ENCODE measurements at places on chromosomes 2 and 18.

GRCh38 chr2:177322801-177323261 is 58.3 kb upstream of the NFE2L2 start:
- no peaks in the 10 kb centered on the region for H3K4me1 ChIP-seq
- no peaks in the 10 kb centered on the region for H3K27me3 ChIP-seq
- H3K36me3 ChIP-seq, result peaks cover 14% of the 10 kb centered on the region
- DNase-seq, result no peak
- no peak overlapping the region for H3K4me3 ChIP-seq
- H3K27ac ChIP-seq, result no peak overlapping the region

DNA sequence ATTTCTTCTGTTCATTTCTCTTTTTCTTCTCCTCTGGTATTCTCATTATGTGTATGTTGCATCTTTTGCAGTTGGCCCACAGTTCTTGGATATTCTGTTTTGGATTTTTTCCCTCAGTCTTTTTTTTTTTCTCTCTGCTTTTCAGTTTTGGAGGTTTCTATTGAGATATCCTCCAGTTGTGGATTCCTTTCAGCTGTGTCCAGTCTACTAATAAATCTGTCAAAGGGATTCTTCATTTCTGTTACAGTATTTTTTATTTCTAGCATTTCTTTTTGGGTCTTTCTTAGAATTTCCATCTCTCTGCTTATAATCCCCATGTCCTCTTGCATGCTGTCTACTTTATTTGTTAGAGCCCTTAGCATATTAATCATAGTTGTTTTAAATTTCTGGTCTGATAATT is 6.3 kb upstream of the MEP1B start:
- no peaks in the 10 kb centered on the region for H3K27me3 ChIP-seq
- DNase-seq, result no peak
- no peak overlapping the region for H3K4me3 ChIP-seq
- no peaks in the 10 kb centered on the region for H3K36me3 ChIP-seq

- H3K27me3 ChIP-seq, result no peaks in the 10 kb centered on the region
- H3K27ac ChIP-seq, result no peak overlapping the region
- no peak overlapping the region for H3K4me3 ChIP-seq
- no peaks in the 10 kb centered on the region for H3K4me1 ChIP-seq
- no peak for DNase-seq
Observed at GRCh38 chr2:122135021-122135937, 379.8 kb downstream of the TSN start.

DNA sequence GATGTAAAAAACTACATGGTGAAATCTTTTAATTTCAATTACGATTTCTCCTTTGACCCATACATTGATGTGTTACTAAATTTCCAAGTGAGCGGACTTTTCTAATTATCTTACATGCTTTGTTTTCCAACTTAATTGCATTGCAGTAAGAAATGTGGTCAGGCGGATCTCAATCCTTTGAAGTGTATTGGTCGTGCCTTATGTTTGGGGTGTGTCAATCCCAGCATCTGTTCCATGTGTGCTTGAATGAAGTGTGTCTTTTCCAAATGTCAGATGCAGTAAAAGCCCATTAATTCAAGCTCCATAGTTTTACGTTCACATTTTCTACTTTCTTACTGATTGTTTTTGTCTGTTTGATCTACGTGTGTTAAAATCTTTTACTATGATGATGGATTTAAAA is 113.1 kb downstream of the UXS1 start:
- H3K27me3 ChIP-seq, result no peaks in the 10 kb centered on the region
- DNase-seq, result no peak
- H3K27ac ChIP-seq, result no peak overlapping the region
- H3K36me3 ChIP-seq, result no peaks in the 10 kb centered on the region
- peaks cover 10% of the 10 kb centered on the region for H3K4me1 ChIP-seq
- H3K4me3 ChIP-seq, result no peak overlapping the region

- no peaks in the 10 kb centered on the region for H3K27me3 ChIP-seq
- H3K4me1 ChIP-seq, result peaks cover 10% of the 10 kb centered on the region
- no peak overlapping the region for H3K4me3 ChIP-seq
- DNase-seq, result no peak
Observed at GRCh38 chr18:36405611-36406010, 108.1 kb downstream of the FHOD3 start.

- peak overlapping the region; percentile 57 for H3K4me3 ChIP-seq
- peak overlapping the region; percentile 73 for H3K27ac ChIP-seq
- H3K27me3 ChIP-seq, result no peaks in the 10 kb centered on the region
Observed at GRCh38 chr2:231648579-231649174, 56.0 kb downstream of the TEX44 start.

GRCh38 chr2:134927195-134927594 is 8.6 kb downstream of the CCNT2 start:
- H3K27ac ChIP-seq, result peak overlapping the region; percentile 21
- H3K4me3 ChIP-seq, result no peak overlapping the region
- H3K36me3 ChIP-seq, result peaks cover 25% of the 10 kb centered on the region
- H3K27me3 ChIP-seq, result no peaks in the 10 kb centered on the region
- no peak for DNase-seq
- peaks cover 23% of the 10 kb centered on the region for H3K4me1 ChIP-seq

- no peak for DNase-seq
- H3K4me3 ChIP-seq, result no peak overlapping the region
- H3K27ac ChIP-seq, result no peak overlapping the region
- peaks cover 4% of the 10 kb centered on the region for H3K4me1 ChIP-seq
- H3K27me3 ChIP-seq, result no peaks in the 10 kb centered on the region
Observed at GRCh38 chr18:79416022-79416676, 20.4 kb downstream of the NFATC1 start.

DNA sequence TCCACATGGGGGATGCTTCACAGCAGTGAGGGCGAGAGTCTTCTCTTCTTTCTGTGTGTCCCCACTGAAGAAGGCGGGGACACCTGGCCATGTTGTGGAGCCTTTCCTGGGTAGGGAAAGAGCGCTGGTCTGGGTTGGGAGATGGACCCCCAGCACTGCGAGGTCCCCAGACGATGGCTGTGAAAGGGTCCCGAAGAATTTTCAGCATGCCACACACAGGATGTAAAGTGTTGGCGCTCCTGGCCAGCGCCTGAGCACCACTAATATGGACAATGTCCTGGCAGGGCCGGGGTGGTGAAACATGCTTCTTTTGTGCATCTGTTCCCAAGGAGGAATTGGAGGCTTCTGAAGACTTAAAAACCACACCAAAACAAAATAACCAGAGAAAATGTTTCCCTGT is 77.2 kb downstream of the GLI2 start:
- no peak overlapping the region for H3K27ac ChIP-seq
- peaks cover 9% of the 10 kb centered on the region for H3K36me3 ChIP-seq
- H3K4me3 ChIP-seq, result no peak overlapping the region
- no peak for DNase-seq

GRCh38 chr2:10079870-10080535 is at the start of gene CYS1:
Gene CYS1, minus strand, starts transcription at chr2:10080411. Its CDS starts 188 bp downstream, at chr2:10080223.
- peak within 1 kb of the TSS; percentile 46 for H3K27ac ChIP-seq
- H3K36me3 ChIP-seq, result no peaks in the 10 kb centered on the region
- H3K27me3 ChIP-seq, result peaks cover 85% of the 10 kb centered on the region
- H3K4me3 ChIP-seq, result peak within 1 kb of the TSS; percentile 84

GRCh38 chr18:56511996-56512395 is 126.4 kb downstream of the TXNL1 start:
- no peak overlapping the region for H3K27ac ChIP-seq
- no peak for DNase-seq
- peaks cover 16% of the 10 kb centered on the region for H3K4me1 ChIP-seq
- H3K27me3 ChIP-seq, result peaks cover 4% of the 10 kb centered on the region
- H3K36me3 ChIP-seq, result no peaks in the 10 kb centered on the region

DNA sequence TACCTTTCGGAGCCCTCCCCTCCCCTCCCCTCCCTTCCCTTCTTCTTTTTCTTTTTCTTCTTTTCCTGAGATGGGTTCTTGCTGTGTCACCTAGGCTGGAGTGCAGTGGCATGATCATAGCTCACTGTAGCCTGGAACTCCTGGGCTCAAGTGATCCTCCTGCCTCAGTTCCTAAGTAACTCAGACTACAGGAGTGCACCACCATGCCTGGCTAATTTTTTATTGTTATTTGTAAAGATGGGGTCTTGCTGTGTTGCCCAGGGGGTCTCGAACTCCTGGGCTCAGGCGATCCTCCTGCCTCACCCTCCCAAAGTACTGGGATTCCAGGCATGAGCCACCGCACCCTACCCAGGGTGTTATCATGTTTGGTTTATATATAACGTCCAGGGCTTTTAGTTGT is 66.7 kb downstream of the ASB1 start:
- no peak overlapping the region for H3K4me3 ChIP-seq
- no peak overlapping the region for H3K27ac ChIP-seq
- DNase-seq, result no peak
- H3K27me3 ChIP-seq, result no peaks in the 10 kb centered on the region
- H3K4me1 ChIP-seq, result peaks cover 19% of the 10 kb centered on the region
- no peaks in the 10 kb centered on the region for H3K36me3 ChIP-seq

GRCh38 chr2:101516823-101517690 is 42.1 kb upstream of the RFX8 start:
- peaks cover 37% of the 10 kb centered on the region for H3K4me1 ChIP-seq
- no peak for DNase-seq
- peak overlapping the region; percentile 33 for H3K4me3 ChIP-seq
- peak overlapping the region; percentile 50 for H3K27ac ChIP-seq
- H3K27me3 ChIP-seq, result peaks cover 8% of the 10 kb centered on the region

DNA sequence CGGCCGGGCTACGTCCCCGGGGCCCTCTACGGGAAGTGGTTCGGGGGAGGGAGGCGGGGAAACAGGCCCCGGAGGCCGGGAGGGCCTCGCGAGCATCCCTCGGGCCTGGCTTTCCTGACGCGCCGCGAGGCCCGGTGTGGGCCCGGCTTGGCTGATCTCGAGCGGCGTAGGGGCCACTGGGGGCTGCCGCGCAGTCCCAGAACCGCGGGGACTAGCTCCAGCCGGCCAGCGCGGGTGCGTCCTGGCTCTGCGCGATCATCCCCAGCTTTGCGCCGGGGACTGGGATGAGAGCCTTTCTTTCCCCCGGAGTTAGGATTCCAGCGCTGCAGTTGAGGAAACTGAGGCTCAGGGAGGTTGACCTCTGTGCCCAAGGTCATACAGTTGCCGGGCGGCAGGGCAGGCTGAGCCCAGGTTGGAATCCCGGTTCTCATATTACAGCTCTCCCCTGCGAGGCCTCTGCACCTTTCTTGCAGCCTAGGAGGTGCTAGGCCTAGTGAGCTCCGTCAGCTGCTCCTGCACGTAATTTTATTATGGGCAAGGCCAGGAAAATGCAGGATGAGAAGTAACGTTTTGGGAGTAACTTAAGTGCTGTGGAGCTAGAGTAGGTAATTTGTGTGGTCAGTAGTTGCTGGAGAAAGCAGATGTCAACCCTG is 501 bp downstream of the LPIN1 start:
- H3K4me1 ChIP-seq, result peaks cover 53% of the 10 kb centered on the region
- no peaks in the 10 kb centered on the region for H3K36me3 ChIP-seq
- peaks cover 22% of the 10 kb centered on the region for H3K27me3 ChIP-seq
- DNase-seq, result no peak

GRCh38 chr2:191151331-191151730 is 537 bp upstream of the STAT4 start:
- peaks cover 3% of the 10 kb centered on the region for H3K4me1 ChIP-seq
- peak overlapping the region; percentile 86 for H3K4me3 ChIP-seq
- no peaks in the 10 kb centered on the region for H3K36me3 ChIP-seq
- H3K27me3 ChIP-seq, result peaks cover 34% of the 10 kb centered on the region

- no peak for DNase-seq
- no peak overlapping the region for H3K4me3 ChIP-seq
- no peak overlapping the region for H3K27ac ChIP-seq
- H3K27me3 ChIP-seq, result peaks cover 3% of the 10 kb centered on the region
Observed at GRCh38 chr2:11028407-11028916, 116.7 kb downstream of the KCNF1 start.

GRCh38 chr2:169512525-169512924 is 3.0 kb downstream of the KLHL41 start:
- H3K4me1 ChIP-seq, result peaks cover 13% of the 10 kb centered on the region
- DNase-seq, result no peak
- H3K27me3 ChIP-seq, result no peaks in the 10 kb centered on the region
- H3K4me3 ChIP-seq, result no peak overlapping the region
- no peak overlapping the region for H3K27ac ChIP-seq

DNA sequence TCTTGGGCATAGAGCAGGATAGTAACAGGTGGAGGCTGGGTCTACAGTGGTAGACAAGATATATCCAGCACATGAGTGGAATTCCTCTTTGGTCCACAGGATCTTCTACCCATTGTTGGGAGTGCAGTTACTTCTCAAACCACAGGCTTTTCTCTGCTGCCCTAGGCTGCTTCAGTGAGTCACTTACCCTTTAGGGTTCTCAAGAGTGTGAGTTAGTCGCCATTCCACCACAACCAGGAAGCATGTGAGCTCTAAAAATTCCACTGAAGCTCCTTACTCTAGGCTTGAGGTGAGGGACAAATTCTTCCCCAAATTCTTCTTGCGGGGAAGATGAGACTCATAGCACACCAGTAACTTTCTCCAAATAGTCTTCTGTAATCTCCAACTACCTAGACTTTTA is 189.4 kb downstream of the PLCL1 start:
- no peak overlapping the region for H3K4me3 ChIP-seq
- no peaks in the 10 kb centered on the region for H3K27me3 ChIP-seq
- peaks cover 4% of the 10 kb centered on the region for H3K36me3 ChIP-seq
- no peak overlapping the region for H3K27ac ChIP-seq

- no peak overlapping the region for H3K27ac ChIP-seq
- DNase-seq, result no peak
- H3K4me1 ChIP-seq, result no peaks in the 10 kb centered on the region
- no peaks in the 10 kb centered on the region for H3K36me3 ChIP-seq
Observed at GRCh38 chr18:54742120-54742519, 86.2 kb upstream of the RAB27B start.

- DNase-seq, result no peak
- no peak overlapping the region for H3K4me3 ChIP-seq
- no peaks in the 10 kb centered on the region for H3K27me3 ChIP-seq
- H3K4me1 ChIP-seq, result peaks cover 7% of the 10 kb centered on the region
- H3K36me3 ChIP-seq, result no peaks in the 10 kb centered on the region
- no peak overlapping the region for H3K27ac ChIP-seq
Observed at GRCh38 chr18:68429111-68429510, 285.8 kb downstream of the TMX3 start.

- DNase-seq, result no peak
- no peak overlapping the region for H3K4me3 ChIP-seq
- peaks cover 44% of the 10 kb centered on the region for H3K4me1 ChIP-seq
- peaks cover 14% of the 10 kb centered on the region for H3K36me3 ChIP-seq
Observed at GRCh38 chr2:160324161-160324800, 124.2 kb upstream of the ITGB6 start.

DNA sequence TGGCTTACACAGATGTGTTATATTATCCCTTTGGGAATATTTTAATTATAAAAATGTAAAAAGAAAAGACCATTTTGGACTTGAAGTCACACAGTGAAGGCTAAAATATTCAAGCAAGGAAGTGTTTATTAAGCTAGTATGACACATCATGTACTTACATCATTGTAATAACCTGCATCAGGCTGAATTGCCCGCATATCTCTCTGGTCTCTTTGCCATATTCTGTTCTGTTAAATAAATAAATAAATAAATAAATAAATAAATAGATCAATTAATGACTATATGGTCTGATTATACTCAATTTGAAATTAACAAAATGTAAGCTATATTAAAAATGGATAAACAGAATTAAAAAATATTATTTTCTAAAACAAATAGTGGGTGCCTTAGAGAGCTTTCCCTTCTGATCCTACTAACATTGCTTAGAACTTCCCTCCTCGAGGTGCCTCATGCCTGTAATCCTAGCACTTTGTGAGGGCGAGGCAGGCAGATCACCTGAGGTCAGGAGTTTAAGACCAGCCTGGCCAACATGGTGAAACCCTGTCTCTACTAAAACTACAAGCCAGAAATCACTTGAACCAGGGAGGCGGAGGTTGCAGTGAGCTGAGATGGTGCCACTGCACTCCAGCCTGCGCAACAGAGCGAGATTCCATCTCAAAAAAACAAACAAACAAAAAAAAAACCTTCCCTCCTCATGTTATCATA is 42.0 kb downstream of the WDR33 start:
- no peak overlapping the region for H3K4me3 ChIP-seq
- no peaks in the 10 kb centered on the region for H3K4me1 ChIP-seq
- peaks cover 26% of the 10 kb centered on the region for H3K36me3 ChIP-seq
- H3K27me3 ChIP-seq, result no peaks in the 10 kb centered on the region

Data from type B pancreatic cell (in vitro differentiated cells).